ENCODE measurements at places on chromosomes 11 and 22. TPM values are rescaled to one million over a fixed set of nuclear protein-coding genes. Genes with fewer than 3 reads are reported as not detected.

DNA sequence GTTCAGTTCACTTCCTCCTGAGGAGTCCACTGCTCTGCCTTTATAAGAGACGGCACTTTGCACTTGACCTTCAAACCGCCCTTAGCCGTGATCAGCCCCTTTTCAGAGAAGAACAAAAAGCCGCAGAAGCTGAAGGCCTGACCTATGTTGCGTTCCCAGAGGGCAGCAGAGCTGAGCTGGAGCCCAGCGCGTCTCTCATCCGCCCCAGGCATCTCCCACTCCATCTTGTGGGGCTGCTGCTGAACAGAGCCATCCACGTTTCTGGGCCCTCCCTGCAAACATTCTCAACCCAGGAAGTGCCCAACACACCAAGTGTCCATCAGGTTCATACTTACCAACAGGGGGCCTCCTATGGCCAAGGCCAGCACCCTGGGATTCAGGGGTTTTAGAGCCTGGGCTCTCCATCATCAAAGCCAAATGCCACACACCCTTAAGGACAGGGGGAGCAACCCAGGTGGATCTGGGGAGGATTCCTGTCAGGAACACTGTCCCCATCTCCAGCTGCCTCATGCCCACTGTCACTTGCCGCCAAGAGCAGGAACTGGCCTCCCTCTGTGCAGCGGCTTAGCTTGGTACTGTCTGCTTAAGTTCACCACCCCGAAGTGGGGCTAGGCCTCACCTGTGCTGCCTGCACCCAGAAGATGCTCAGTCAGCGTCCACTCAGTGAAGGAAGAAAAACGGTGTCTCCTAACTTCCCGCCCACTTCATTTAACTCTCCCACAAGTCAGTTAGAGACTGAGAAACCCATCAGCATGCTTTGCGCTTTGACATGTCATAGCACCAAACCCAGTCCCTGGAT lies 16.0 kb upstream of the EFCAB6 start:
- no peak for DNase-seq

DNA sequence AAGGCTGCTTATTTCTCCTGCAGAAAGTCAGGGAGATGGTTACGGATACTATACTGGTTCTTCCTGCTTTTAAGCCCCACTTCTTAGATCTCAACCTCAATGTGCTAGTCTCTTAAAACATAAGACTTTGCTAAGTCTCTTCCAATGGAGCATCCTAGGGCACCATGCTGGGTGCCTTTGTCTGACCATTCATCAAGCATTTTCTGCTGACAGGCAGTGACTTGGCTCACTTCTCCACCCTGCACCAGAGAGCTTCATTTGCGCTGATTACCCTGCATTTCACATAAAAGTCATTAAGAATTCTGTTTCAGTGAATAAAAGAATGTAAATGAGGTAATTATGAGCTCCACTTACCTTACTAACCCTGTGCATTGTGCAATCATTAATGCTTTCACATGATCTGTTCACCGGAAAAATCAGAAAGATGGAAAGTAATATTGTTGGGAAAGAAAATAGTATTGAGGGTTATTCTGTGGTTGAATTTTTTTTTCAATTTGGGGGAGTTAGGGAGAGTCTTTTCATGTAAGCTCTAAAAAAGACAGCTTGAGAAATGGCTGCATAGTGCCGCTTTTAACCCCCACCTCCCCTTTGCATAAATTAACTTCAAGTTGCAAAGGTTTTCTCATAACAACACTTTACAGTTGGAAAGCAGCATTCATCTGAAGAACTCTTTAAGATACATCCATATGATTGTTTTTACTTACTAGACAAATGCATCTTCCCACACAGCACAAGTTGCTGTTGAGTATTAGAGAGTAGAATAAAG lies 677.3 kb upstream of the KIRREL3 start:
- DNase-seq = no peak

DNA sequence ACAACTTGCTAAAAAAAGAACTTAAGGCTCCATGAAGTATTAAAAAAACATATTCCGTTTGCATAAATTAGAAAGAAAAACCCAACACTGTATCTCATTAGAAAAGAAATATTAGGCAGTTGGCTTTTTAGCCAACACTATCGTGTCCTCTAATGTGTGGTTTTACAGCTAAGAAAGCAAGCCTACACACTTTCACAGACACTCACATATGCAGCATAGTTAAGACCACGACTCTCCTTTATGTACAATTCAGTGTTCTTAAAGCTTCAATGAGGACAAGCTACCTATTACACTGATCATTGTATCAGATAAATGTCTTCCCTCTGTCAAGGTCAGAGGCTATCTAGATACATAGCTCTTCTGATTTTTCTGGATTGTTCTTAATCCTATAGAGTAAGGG lies 80.1 kb downstream of the PICALM start:
- DNase-seq = no peak

DNA sequence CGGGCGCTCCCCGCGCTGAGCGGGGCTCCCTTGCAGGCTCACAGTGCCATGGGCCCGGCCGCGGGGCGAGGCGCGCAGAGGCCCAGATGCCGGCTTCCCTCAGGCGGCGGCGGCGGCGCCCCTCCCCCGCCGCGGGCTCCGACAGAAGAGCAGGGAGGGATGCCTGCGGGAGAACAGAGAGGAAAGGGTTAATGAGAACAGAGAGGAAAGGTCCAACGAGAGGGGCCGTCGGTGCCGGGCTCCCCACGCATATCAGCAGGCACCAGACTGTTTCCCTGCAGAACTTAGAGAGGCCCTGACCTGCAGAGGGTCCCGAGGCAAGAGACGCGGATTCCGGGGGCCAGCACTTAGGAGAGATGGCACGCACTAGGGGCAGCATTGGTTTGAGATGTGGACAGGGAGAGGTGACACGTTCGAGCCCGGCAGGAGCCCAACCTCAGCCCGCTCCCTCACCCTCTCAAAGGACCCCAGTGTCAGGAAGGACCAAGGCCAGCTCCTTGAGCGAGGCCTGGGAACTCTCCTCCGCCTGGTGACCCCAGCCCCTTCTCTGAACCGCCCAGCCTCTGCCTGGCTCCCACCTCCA lies 9.1 kb downstream of the NRXN2 start:
- no peak for DNase-seq

- no peak for DNase-seq
Observed at GRCh38 chr11:86152006-86152862, 83.3 kb upstream of the PICALM start.

- peak; percentile 52 for DNase-seq
Observed at GRCh38 chr11:67998150-67999045, 5.5 kb downstream of the UNC93B1 start.

DNA sequence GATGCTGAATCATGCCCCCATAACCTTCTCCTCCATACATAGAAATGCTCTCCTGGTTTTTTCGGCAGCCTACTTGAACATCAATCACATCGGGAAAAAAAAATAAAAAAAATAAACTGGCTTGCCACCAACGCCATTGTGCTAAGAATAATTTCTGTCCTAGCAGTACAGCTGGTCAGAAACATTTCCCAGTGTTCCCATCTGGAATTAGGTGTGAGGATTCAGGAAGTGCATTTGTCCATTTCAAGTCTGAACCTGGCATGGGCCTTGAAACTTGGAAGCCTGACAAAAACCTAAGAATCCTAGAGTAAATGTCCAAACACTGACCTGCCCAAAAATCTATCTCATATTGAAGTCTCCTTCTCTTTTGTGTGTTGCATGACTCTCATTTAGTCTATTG lies 16.6 kb upstream of the NAV2 start:
- no peak for DNase-seq

GRCh38 chr11:31651822-31652221 lies 142.3 kb downstream of the ELP4 start:
- DNase-seq = no peak

GRCh38 chr11:120302001-120302805 lies 22.9 kb upstream of the TLCD5 start:
- DNase-seq = no peak

DNA sequence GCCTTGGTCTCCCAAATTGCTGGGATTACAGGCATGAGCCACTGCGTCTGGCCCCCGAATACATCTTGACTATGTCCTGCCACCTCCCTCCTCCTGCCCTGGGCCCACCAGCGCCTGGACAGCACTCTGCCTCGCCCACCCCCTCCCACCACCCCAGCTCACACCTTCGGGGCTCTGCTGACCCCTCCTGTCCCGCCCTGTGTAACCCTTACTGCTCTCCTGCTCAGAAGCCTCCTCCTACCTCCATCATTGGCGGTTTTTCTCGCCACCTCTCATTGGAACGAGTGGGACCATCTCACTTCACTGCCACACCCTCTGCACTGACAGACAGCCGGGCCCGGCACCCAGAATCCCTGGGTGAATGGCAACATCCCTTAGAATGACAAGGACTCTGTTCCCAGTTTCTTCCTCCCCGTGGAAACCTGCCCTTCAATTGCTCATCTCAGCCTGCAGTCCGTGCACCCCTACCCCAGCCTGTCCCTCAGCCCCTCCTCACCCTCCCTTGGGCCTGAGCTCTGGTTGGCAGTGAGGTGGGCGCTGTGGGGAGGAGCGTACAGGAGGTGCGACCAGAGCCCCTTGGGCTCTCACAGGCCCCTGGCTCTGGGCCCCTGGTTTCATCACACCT lies 32.2 kb downstream of the LRRC74B start:
- DNase-seq = no peak

- DNase-seq = no peak
Observed at GRCh38 chr11:2355000-2355644, 22.0 kb upstream of the CD81 start.

DNA sequence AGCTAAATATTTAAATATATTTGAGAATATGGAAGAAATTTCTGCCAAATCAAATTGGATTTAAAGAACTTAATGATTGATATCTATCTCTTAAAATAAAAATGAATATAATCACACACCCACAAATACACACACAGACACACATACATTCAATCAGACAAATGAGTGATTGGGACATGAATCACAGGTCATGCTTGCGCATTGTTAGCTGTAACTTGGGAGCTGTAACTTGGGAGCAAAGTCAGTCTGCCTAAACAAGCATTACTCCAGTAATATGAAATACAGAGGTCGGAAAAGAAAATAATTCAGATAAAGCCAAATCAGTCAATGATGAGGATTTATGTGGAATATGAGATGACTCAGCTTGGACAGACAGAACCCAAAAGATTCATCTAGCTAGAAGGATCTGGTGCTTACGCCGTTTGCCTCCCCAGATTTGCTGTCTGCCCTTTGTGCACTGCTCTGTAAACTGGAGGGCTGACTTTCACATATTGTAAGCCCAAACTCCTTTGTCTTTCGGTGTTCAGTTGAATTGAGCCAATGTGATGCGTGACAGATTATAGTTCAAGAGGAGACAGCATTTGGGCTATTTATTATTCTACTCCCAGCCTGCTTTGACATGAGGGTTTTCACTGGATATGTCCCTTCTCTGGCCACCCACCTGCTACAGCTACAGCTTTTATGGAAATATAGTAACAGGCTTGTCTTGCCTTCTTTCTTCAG lies 1.6 kb downstream of the OR56B1 start:
- DNase-seq = no peak

GRCh38 chr11:120091121-120091520 lies 46.8 kb downstream of the TRIM29 start:
- no peak for DNase-seq

GRCh38 chr11:119488256-119488995 lies 65.5 kb upstream of the THY1 start:
- no peak for DNase-seq

DNA sequence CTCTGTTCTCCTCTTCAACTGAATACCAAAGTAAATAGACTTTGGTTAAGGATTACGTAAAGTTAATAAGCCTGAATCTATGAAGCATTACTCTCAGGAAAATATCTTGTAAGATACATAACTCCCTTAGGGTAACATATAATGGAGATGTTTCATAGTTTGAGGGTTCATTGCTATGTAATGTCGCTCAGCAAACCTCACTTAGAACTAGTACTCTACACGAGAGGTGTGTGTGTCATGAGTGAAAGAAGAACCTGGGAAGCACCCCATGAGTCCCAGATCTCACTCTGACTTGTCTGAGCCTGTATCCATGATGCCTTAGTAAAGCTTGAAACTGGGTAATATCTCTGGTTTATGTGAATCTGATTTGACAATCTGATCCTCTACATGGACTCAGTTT lies 429.5 kb upstream of the ANO3 start:
- no peak for DNase-seq

- no peak for DNase-seq
Observed at GRCh38 chr22:25182131-25183110, 17.2 kb upstream of the CRYBB3 start.

DNA sequence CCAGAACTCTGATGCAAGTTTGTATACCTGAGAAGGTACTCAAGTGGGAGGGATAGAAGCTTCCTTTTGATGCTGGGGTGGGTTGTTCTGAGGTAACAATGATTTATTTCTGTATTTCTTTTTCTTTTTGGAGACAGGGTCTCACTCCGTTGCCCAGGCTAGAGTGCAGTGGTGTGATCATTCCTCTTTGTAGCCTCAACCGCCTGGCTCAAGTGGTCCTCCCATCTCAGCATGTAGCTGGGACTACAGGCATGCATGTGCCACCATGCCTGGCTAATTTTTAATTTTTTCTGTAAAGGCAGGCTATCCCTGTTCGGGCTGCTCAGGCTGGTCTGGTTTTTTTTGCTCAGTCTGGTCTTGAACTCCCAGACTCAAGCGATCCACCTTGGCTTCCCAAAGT lies 7.9 kb downstream of the KDM2A start:
- DNase-seq = no peak

- DNase-seq = no peak
Observed at GRCh38 chr11:69463181-69463994, 18.1 kb upstream of the LINC01488 start.

DNA sequence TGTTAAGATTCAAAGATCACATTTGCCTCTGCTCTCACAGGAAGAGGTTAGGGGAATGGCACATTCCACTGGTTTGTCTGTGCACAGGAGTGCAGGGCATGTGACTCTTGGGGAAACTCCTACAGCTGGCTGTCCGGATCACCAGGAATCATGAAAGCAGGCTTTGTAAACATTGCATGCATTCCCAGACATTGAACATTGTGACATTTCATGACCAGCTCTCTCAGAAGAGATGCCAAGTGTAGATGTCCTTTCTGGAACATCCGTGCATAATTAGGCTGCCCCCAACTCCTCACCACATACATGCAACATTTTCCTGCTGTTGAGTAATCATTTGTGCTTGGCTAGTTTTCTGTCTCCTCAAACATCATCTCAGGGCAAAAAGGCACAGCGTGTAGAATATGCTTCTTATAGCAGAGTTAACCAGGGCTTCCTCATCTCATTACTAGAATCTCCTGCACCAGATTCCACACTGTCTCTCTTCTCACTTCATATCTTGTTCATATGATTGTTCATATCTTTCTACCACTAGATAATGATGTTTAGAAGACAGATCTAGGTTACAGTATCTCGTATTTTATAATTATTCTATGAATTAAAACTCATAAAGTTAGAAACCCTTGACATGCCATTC lies 694.7 kb downstream of the NTM start:
- no peak for DNase-seq

OR10A2 gene
- not detected for total RNA-seq

ASPHD2 gene
- total RNA-seq = 0.85 TPM

SYT7 gene
- not detected for total RNA-seq

SPTBN2 gene
- total RNA-seq = not detected

ANKK1 gene
- total RNA-seq = 1.6 TPM

ZNF195 gene
- total RNA-seq = 18.4 TPM

TRAPPC4 gene
- 101 TPM for total RNA-seq

GRIK4 gene
- not detected for total RNA-seq

LMNTD2 gene
- total RNA-seq = 8.2 TPM

HPX gene
- total RNA-seq = 0.52 TPM

ZPR1 gene
- total RNA-seq = 118 TPM

LDHAL6A gene
- total RNA-seq = not detected
